ENCODE measurements at places on chromosomes 11 and 22. TPM values are rescaled to one million over a fixed set of nuclear protein-coding genes. Genes with fewer than 3 reads are reported as not detected.

DNA sequence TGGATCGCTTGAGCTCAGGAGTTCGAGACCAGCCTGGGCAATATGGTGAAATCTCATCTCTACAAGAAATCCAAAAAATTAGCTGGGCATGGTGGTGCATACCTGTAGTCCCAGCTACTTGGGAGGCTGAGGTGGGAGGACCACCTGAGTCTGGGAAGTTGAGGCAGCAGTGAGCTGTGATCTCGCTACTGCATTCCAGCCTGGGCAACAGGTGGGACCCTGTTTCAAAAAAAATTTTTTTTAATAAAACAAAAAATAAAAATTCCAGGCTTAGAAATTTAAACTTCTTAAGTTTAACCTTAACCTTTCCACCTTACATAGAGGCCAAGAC lies 21.2 kb downstream of the CLMP start:
- DNase-seq, result no peak

DNA sequence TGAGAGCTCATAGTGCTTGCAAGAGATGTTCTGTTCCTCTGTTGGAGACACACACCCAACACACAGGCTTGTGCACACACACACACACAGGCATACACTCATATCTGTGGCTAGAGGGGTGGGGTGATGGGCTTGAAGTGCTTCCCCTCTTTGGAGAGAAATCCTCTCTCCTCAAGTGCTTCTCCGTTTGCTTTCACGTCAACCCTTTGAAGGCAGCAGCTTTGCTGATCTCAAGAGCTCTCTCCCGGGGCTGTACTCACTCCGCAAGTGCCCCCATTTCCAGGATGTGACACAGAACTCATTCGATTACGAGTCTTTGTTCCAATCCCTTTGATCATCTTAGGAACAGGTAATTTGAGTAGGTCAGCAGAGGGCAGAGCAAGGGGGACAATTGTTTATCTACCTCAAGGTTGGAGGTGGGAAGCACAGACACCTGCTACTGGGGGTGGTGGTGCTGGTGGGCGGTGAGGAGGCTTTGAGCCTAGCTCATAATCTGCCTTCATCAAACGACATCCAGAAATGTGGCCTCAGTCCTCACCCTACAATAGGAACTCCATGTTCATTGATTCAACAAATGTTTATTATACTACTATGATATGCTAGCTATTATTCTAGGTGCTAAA lies 529.8 kb upstream of the CADM1 start:
- no peak for DNase-seq

DNA sequence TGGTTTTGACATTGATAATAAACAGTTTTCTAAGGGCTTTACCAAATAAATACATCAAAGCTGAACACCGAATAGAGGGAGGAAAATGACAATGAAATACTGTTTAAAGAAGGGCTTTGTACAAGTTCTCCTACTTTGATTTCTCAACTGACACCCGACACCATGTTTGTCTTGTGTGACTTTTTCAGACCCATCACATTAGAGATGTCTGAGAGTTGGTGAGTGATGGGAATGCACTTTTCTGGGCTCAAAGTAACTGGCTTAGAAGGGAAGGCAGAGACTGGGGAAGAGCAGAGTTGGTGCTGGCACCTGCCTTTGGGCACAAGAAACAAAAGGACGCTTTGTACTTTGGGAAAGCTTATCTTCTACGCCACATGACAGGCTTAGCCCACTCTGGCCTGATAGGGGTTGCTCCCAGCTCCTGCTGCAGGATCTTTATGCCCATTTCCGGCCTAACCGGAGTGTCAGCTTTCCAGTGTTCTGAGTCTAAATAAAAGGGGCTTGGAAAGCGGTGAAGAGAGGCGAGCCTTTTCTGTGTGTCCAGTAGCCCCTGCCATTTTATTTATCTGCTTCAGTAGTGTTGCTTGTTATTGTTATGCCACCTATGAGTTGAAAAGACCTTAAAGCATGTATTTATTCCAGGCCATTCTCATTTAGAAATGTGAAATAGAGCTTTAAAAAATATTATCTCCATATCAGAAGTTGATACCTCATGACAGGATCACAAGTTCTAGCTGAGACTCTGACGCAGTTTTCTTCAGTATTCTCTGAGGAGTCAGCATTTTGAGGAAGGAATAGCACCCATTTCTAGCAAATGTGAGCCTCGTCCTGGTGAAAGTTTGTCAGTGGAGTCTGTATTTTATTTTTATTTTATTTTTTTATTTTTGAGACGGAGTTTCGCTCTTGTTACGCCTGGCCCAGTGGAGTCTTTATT lies 24.2 kb downstream of the KREMEN1 start:
- no peak for DNase-seq

GRCh38 chr11:2521733-2522630 lies 77.2 kb downstream of the KCNQ1 start:
- peak; percentile 12 for DNase-seq

GRCh38 chr11:116829525-116830183 lies at the start of gene APOC3:
TSS of gene APOC3 (plus strand) at chr11:116829907. CDS start at chr11:116830583, 676 bp downstream.
- no peak for DNase-seq

DNA sequence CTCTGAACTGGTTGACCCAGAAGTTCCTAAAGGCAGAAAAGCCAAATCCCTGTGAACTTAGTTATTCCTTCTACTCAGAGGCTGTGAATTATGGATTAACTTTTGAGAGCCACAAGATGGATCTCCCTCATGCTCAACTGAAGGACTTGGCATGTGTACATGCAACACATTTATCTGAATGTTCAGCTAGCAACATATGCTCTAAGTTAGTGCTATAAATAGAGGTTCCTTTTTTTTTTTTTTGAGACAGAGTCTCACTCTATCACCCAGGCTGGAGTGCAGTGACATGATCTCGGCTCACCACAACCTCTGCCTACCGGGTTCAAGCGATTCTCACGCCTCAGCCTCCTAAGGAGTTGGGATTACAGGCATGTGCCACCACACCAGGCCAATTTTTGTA lies 40.1 kb downstream of the EIF4ENIF1 start:
- DNase-seq, result no peak

The PRRG4 gene
- 0.25 TPM for total RNA-seq

- DNase-seq, result no peak
Measured at GRCh38 chr11:61270354-61271076, 24.6 kb downstream of the VWCE start.

- DNase-seq, result peak; percentile 82
Measured at GRCh38 chr11:1515082-1516060, 28.8 kb upstream of the MOB2 start.

DNA sequence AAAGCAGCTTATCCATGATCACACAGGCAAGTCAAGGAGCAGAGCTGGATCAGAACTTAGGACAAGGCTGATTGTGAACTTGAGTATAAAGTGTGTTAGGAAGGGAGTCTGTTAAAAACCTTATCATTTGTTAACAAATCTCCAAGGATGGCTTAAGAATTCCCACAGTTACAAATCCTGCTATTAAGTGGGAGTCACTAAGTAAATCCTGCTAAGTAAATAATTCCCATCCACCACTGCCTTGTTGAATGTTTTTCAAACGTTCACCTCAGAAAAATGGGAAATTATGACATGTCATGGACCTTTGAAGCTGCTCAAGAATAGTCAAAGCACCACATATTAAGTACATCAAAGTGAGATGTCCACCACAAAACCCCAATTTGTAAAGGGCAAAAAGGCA lies 88.7 kb downstream of the FAM168A start:
- no peak for DNase-seq

GRCh38 chr11:44463751-44464150 lies 101.7 kb upstream of the CD82 start:
- no peak for DNase-seq

- no peak for DNase-seq
Measured at GRCh38 chr11:10683429-10683828, 10.1 kb downstream of the IRAG1 start.

The TMEM45B gene
- not detected for total RNA-seq

GRCh38 chr11:66068923-66069714 lies 953 bp upstream of the PACS1 start:
- peak; percentile 67 for DNase-seq

The SNAP29 gene
- 40.3 TPM for total RNA-seq
